ENCODE measurements at places on chromosomes 1 and 21. TPM values are rescaled to one million over a fixed set of nuclear protein-coding genes. Genes with fewer than 3 reads are reported as not detected.

DNA sequence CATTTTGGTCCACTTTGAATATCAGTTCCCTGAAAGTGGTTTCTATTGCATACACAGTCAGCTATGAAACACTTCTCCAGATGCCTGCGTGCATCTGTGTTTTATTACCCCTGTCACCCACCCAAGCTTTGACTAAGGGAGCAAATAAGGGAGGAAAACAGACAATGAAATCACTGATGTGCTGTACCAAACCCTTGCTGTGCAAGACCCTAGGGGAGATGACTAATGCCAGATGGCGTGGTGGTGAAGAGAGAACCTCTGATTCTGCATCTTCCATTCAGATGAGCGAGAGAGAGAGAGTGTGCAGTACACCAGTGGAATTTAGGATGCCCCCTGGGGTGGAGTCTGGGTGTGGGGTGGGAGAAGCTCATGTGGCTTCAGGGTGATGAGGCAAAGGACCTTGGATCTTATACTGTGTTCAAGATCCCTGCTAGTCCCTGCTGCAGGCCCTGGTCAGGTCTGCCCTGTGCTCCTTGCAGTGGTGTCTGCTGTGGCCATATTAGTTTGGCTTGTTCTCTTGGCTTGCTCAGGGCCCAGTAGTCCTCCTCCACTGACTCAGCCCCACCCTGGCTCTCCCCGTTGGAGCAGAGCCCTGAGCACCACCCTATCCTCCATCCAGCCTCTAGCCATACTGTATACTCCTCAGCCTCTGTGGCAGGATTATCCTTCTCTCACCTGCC is 18.5 kb downstream of the CLCA1 start:
- no peak for DNase-seq

Gene RGSL1
- not detected for total RNA-seq

- no peak for DNase-seq
These were observed 57.9 kb downstream of the LACTBL1 start for GRCh38 chr1:22914633-22915217.

DNA sequence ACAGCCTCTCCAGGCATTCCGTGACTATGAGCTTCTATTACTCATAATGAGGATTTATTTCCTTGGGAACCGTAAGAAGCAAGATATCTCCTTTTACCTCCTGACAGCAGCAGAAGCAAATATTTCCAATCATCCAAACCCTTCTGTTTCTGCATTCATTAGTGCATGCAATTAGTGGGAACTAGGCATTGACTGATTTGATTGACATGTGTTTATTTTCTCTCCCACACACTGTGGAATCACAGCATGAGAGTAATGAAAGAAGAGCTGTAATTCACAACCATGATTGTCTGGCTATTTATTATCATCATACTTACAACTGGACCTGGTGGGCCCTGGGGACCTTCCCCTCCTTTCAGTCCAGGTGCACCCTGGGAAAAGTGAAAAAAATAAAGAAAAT is 146.8 kb downstream of the COL11A1 start:
- DNase-seq: no peak

GRCh38 chr1:162035241-162035640 is 11.6 kb upstream of the OLFML2B start:
- DNase-seq: no peak

- DNase-seq: no peak
These were observed 132.3 kb upstream of the WNT4 start for GRCh38 chr1:22275167-22275566.

GRCh38 chr1:12585951-12586942 is 31.8 kb downstream of the DHRS3 start:
- no peak for DNase-seq

GRCh38 chr1:223824712-223825111 is 21.0 kb downstream of the TP53BP2 start:
- no peak for DNase-seq

Gene SPRR2E
- not detected for total RNA-seq

GRCh38 chr1:245168086-245168485 is 13.3 kb downstream of the KIF26B start:
- no peak for DNase-seq

Gene PTPN22
- total RNA-seq: 98.4 TPM

Gene LGR6
- total RNA-seq: 60.9 TPM

- no peak for DNase-seq
These were observed 121.1 kb upstream of the ST6GALNAC5 start for GRCh38 chr1:76746206-76746605.

Gene TNFRSF14
- total RNA-seq: 228 TPM

Gene TMIGD3
- total RNA-seq: not detected

Gene CD160
- 150 TPM for total RNA-seq

DNA sequence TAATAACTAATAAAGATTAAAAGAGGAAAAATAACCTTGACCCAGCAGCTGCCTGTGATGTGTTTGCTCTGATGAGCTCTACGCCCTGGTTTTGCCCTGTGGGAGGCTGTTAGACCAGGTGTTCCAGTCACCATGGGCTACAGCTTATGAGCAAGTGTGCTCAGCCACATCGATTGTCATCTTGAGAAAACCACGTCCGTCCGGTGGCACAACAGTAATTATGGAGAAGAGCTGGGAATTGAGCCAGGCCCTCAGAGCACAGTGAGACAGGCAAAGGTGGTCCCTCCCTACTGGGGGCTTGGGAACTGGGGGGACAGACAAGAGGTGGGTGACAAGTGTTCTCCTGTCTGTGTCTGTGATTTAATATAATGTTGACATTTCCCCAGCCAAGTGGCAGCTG is 420.5 kb downstream of the MATN1 start:
- DNase-seq: peak; percentile 4

DNA sequence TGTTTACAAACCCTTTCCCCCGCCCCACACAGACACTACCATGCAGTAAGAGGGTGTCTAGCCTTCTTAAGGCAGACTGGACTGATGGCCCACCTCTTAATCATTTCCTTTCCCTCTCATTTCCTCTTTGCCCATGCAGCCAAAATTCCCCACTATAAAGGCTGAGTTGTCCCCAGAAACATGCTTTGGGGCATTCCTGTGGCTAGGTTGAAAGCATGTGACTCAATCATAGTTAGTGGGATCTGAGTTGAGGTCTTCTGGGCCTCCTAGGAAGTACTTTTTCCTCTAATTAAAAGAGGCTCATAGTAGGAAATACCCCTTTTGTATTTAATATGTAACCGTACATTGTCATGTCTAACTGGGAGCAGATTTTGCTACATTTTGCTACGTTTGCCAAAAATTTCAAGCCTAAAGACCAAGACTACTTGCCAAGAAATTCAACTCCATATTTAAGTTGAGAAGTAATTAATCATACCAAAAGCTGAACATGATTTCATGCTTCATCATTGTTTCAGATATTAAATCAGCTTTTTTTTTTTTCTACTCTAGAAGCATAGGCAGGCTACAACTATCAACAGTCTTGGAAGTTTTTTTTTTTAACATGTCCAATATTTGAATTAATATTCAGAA is 174.7 kb downstream of the ADGRL4 start:
- DNase-seq: no peak

DNA sequence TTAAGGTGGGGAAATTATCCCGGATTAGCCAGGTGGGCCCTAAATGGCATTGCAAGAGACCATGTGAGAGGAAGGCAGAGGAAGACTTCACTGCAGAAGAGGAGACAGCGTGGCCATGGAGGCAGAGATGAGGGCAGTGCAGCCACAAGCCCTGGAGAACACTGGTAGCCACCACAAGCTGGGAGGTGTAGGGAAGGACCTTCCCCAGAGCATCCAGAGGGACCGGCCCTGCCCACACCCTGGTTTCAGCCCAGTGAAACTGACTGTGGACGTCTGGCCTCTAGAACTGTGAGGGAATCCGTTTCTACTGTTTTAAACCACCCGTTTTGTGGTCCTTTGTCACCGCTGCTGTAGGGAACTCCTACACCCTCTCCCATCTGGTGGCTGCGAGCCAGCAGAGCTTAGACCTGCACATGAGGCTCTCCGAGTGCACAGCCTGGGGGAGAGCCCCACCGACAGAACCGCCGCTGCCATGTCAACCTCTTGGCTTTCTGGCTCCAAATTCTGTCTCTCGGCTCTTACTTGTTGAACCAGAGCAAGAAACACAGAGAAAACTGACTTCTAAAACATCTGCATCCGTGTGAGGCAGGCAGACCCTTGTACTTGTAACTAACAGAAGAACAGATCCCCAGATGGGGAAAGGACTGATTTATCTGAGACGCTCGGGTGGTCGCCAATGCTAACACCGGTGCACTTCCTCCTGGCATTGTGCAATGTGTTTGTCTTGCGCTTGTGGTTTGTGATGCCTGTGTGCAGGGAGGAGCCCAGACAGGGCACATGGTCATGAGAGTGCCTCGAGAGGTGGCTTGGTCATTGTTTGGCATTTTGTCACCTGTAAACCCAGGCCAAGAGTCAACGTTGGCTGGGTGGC is 90.8 kb upstream of the TMPRSS2 start:
- no peak for DNase-seq

Gene KCNA2
- total RNA-seq: 0.07 TPM

Gene HLX
- 19.3 TPM for total RNA-seq

GRCh38 chr21:41758550-41758949 is 8.3 kb downstream of the RIPK4 start:
- no peak for DNase-seq

- no peak for DNase-seq
These were observed 110.1 kb downstream of the OLFML2B start for GRCh38 chr1:161913482-161914140.

GRCh38 chr1:2411801-2412394 is 466 bp downstream of the PEX10 start:
- DNase-seq: no peak

- no peak for DNase-seq
These were observed 408.7 kb downstream of the NUF2 start for GRCh38 chr1:163730411-163730821.

- no peak for DNase-seq
These were observed 19.9 kb downstream of the LCE3E start for GRCh38 chr1:152546704-152547103.

DNA sequence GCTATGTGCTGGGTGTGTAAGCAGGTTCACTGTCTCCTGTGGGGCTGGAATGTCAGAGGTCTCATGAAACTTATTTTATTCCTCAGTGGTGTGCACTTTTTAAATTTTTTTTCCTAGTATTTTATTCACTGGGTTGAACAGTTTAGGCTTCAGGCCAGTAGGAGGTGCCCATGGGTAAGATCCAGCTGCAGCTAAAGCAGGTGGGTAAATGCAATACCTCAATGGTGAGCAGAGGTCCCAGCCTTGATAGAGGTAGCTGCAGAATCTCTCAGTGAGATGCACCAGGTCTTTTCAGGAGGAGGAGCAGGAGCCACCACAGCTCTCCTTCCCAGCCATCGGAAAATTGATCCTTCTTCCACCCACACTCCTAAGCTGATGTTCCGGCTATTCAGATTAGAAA is 12.6 kb upstream of the OR6N2 start:
- peak; percentile 61 for DNase-seq

DNA sequence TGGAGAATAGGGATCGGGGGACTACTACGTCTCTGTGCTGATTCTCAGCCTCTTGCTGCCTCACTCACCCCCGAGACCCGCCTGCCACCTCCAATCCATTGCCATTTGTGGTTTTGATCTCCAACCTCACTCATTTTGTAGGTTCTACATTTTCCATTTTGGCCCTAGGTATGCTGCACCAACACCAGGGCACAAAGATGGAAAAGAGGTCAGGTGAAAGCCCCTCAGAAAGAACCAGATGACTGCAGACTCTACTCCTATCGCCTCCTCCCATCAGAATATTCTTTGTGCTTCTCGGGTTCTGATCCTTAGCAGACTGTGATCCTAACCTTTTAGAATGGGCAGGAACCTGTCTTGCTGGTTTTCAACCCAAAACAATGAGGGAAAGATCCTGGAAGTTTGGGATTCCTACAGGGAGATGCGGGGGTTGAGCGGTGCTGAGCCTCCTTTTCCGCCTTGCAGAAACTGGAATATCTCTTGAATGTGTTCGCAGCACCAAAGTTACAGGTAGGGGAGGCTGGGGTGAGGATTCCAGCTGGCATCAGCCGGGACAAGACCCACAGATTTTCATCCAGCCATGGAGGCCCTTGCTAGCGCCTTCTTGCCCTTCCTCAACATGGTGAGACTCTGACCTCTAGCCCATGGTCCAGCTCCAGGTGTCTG is 53.1 kb downstream of the RHBG start:
- DNase-seq: no peak

GRCh38 chr21:34802180-34802899 is 133.5 kb downstream of the CLIC6 start:
- no peak for DNase-seq

- no peak for DNase-seq
These were observed 128.8 kb downstream of the MACF1 start for GRCh38 chr1:39333296-39333695.

- DNase-seq: no peak
These were observed 98.8 kb downstream of the LBR start for GRCh38 chr1:225329041-225329440.

Gene PLA2G2D
- not detected for total RNA-seq

Gene DYNLT4
- total RNA-seq: 0.96 TPM

Gene FCRL3
- 69.8 TPM for total RNA-seq

DNA sequence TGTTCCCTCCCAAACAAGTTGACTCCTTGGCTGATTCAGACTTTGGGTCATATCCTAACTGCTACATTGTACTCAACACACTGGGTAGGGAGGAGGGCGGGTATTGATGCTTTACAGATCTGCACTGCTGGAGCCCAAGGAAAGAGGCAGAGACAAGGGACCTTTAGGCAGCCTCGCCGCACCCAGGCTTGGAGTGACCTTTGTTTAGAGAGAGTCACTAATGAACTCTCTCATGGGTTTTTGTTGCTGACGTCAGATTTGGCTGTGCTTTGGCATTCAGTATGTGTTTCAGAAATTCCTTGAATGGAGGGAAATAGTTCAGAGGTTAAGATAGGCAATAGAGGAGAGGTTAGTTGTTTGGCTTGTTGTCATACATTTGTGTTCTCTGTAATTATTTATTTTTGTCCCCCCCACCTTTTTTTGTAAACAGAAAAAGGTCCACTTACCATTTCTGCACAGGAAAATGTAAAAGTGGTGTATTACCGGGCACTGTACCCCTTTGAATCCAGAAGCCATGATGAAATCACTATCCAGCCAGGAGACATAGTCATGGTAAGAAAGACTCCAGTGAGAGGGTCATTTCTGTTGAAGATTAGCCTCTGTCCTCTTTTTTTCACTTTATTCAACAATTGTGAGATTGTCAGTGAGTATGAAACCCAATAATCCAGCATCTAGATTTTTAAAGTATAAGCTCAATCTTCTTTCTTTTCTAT is 116.1 kb downstream of the ATP5PO start:
- no peak for DNase-seq

- no peak for DNase-seq
These were observed 8.8 kb downstream of the MINDY1 start for GRCh38 chr1:150997949-150998348.

All from natural killer cell (primary cell).